ENCODE measurements at places on chromosomes 1 and 21.

DNA sequence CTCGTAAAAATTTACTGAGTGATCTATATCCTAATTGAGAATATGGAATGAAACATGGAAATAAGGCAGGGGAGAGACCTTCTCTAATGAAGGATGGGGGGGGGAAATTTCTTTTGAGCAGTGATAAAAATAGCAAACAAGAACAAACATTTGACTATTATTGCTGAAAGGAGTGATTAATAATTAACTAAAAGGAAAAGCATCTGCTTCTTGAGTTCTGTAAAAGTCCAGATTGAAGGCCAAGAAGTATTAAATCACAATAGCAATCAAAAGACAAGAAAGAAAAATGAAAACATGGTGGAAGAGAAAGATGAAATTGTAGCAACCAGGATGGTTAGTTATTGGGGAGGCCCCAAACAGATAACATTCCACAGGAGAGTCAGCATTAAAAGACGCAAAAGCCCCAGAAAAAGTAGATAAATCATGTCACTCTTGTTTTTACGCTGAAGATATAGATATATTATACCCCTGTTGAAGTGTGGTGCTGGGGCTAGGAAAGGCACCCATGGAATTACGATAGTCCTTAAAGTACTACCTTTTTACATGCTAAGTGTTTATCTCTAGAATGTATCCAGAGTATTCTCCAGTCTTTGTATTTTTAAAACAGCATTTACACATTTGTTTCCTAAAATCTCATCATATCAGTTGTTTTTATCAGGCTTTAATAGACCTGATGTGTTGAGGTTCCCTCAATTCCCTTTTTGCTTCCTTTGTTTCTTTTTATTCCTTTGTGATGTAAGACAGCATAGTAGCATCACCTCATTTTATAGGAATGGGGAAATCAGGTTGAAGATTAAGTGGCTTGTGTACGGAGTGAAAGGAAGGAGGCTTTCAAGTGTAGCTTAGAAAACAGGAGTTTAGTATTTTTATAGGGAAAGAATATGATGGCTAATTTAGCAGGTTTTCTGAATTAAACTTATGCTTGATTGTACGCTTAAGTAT lies 28.9 kb downstream of the DISP1 start:
- peak; percentile 56 for DNase-seq

DNA sequence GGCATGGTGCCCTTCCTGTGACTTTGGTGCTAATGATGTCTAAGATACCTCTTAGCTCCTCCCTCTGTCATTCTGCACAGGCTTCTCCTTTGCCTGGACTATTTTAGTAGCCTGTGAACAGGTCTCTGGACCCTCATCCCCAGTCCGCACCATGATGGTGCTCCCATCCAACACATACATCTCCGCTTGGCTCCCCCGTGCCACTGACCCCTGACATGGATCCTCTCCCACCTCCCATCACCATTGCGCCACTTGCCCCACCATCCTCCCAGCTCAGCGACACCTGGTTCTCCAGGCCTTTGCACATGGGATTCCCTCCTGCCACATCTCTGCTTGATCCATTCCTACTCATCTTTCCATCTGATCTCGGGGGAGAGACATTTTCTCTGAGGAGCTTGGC lies 33.9 kb downstream of the RUNX3 start:
- no peak for DNase-seq

GRCh38 chr1:226457307-226457712 lies 49.4 kb upstream of the PARP1 start:
- peak; percentile 93 for DNase-seq

- DNase-seq, result no peak
These were observed 151.6 kb downstream of the GRIK3 start for GRCh38 chr1:36882536-36883285.

- no peak for DNase-seq
These were observed 7.1 kb downstream of the PHLDA3 start for GRCh38 chr1:201461645-201462441.

GRCh38 chr1:60942291-60942690 lies 140.1 kb upstream of the NFIA start:
- no peak for DNase-seq

GRCh38 chr1:38092256-38092655 lies 45.7 kb upstream of the POU3F1 start:
- no peak for DNase-seq
